Breast epithelium (tissue), 4 donors: ENCODE measurements at places on chromosomes 12 and 14. TPM values are rescaled to one million over a fixed set of nuclear protein-coding genes. Genes with fewer than 3 reads are reported as not detected.

Gene RD3L
- total RNA-seq = not detected

Gene PPP2R3C
- 28.6 TPM for total RNA-seq

Gene TMCC3
- 8.3 TPM for total RNA-seq

Gene NTF3
- 0.88 TPM for total RNA-seq

Gene CLEC4C
- total RNA-seq = not detected

Gene TAS2R19
- 10.5 TPM for total RNA-seq

Gene EXOC3L4
- total RNA-seq = 0.66 TPM

Gene ZBTB25
- 14.4 TPM for total RNA-seq

Gene TROAP
- total RNA-seq = 0.66 TPM

Gene ACRBP
- total RNA-seq = 0.59 TPM

Gene SYNE3
- total RNA-seq = 112 TPM

Gene EIF2S3B
- total RNA-seq = 0.48 TPM

Gene RIPK3
- 12.0 TPM for total RNA-seq

Gene GIT2
- total RNA-seq = 41.3 TPM

Gene TTC9
- total RNA-seq = 7.5 TPM

Gene CLEC4A
- 2.5 TPM for total RNA-seq

Gene TAS2R13
- total RNA-seq = 5.9 TPM

Gene CDH24
- 2.2 TPM for total RNA-seq

Gene CTDSP2
- total RNA-seq = 175 TPM

Gene TCL1B
- total RNA-seq = not detected
